ENCODE measurements at places on chromosomes 1 and 21.

DNA sequence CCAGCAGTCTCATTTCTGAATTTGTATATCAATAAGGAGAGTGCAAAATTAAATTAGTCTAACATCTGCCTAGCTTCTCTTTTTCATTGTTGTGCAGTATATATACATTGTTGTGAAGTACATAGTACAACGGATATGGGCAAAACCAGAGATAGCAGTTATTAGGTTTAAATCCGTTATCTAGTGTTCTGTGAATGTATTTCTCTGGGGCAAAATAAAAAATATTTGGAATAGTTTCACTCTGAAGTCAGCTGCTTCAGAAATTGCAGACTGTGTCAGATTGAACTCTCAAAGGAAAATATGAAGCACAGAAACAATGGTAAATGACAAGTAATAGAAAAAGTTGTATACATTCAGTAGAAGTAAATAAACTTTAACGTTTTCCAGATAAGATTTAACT, 836.5 kb upstream of the CXADR start:
- no peak for DNase-seq

DNA sequence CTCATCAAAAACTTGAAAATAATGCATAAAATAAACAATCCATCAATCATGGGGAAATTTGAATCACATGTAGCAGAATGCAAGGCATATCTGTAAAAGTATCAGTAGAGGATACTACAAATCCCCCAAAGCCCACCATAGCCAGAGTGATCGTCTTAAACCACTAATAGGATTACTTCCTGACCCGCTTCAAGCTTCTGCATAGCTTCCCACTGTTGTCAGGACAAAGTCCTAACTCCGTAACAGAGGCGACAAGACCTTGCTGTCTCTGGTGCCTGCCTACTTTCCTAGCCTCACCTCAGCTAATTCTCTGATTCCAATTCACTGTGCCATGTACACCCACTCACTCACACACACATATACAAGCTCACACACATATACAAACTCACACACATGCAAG, 161.2 kb upstream of the NFIA start:
- no peak for DNase-seq

- DNase-seq: no peak
These were observed 20.9 kb upstream of the RAB4A start for GRCh38 chr1:229249854-229250644.

DNA sequence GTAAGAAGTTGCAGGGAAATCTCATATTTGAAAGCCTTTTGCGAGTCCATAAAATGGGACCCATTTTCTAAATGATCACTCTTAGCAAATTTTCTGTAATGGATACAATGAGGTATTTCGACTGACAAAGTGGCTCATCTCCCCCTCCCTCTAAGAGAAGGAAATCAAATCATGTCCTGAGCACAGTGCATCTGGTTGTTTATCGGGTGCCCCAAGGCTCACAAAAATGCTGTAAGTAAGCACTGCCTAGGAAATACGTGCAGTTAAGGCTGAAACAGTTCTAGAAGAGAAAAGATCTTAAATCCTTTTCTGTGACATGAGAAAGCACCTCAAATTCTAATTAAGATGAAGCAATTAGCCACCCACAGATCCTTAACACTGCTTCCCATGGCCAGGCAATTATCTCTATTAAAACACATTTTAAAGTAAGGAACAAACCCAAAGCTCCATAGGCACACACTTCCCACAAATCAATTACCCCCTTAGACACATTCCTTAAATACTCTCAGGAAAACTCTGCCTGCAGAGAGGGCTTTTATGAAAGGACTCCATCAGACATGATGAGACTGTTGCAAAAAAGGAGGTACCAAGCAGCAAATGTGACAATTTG, 216.3 kb downstream of the KCNH1 start:
- no peak for DNase-seq

- DNase-seq: peak; percentile 98
These were observed 147.8 kb downstream of the TOMM20 start for GRCh38 chr1:234980645-234981396.
